ENCODE measurements at places on chromosomes 2 and 18. TPM values are rescaled to one million over a fixed set of nuclear protein-coding genes. Genes with fewer than 3 reads are reported as not detected.

Gene TTR
- not detected for total RNA-seq

Gene KCNG3
- not detected for total RNA-seq

Gene HOXD12
- total RNA-seq = not detected

DNA sequence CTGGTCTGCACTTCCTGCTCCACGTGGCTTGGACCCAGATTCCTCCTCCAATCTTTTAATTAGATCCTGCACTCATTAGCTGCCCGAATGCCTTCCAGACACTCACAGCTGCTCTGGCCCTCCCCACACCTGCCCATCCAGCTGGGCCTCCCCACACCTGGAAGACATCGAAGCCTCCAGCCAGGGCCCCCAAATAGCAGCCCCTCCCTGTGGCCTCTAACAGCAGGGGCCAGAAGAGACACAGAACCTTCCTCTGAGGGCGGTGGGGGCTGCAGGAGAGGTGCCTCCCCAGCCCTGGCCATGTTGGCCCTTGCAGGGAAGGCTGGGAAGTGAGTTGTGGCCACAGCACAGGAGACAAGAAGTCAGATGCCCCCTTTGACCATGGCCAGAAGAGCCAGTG, 252.8 kb downstream of the DYSF start:
- H3K27me3 ChIP-seq = peaks cover under 1% of the 10 kb centered on the region
- no peaks in the 10 kb centered on the region for H3K36me3 ChIP-seq
- no peak for DNase-seq
- no peak overlapping the region for H3K4me3 ChIP-seq
- H3K27ac ChIP-seq = no peak overlapping the region

DNA sequence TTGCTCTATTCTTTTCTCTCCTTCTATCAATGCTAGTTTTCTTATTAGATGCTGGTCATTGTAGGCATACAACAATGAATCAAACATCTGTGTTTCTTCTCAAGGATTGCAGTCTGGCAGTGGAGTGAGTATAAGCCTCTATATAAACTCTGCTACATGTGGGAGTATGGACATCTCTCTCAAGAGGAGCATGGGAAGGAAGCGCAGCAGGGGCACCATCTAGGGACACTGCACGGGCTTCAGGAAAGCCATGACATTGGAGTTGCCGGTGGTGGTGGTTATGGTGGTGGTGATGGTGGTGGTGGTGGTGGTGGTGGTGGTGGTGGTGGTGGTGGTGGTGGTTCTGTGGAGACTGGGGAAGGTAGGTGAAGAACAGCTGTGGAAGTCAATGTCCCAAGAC, 462.6 kb downstream of the RNF144A start:
- H3K36me3 ChIP-seq = no peaks in the 10 kb centered on the region
- DNase-seq = no peak

DNA sequence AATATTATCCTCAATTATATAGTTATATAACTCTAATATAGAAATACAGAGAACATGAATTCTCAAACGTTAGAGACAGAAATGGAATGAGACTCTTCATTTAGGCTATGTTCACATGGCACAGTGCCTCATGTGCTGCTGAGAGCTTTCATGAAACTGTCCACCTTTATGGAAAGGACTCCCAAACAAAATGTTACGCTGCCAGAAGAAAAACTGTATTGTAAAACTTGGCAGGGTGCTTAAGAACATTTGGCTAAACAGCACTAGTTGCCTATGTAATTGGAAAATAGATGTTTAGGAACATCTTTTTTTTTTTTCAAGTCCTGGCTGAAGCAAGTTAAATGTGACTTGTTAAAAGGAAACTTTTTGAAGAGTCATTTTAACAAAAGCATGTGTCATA, 396.0 kb downstream of the ERBB4 start:
- no peaks in the 10 kb centered on the region for H3K36me3 ChIP-seq
- no peak overlapping the region for H3K4me3 ChIP-seq
- H3K4me1 ChIP-seq = no peaks in the 10 kb centered on the region
- DNase-seq = no peak
- no peaks in the 10 kb centered on the region for H3K27me3 ChIP-seq
- H3K27ac ChIP-seq = no peak overlapping the region

- no peak overlapping the region for H3K4me3 ChIP-seq
- DNase-seq = no peak
- no peaks in the 10 kb centered on the region for H3K27me3 ChIP-seq
- peaks cover 12% of the 10 kb centered on the region for H3K36me3 ChIP-seq
Observed at GRCh38 chr2:42624047-42624446, 55.6 kb downstream of the MTA3 start.

DNA sequence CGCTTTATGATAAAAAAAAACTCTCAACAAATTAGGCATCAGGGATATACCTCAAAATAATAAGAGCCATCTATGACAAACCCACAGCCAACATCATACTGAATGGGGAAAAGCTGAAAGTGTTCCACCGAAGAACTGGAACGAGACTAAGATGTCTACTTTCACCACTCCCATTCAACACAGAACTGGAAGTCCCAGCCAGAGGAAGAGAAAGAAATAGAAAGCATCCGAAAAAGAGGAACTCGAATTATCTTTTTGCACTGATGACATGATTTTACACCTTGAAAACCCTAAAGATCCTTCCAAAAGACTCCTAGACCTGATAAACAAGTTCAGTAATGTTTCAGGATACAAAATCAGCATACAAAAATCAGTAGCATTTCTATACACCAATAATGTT, 121.6 kb downstream of the ZRANB3 start:
- H3K36me3 ChIP-seq = peaks cover 14% of the 10 kb centered on the region
- no peak for DNase-seq
- H3K4me3 ChIP-seq = no peak overlapping the region

GRCh38 chr2:55054106-55054875, 4.0 kb upstream of the RTN4 start:
- H3K36me3 ChIP-seq = peaks cover 11% of the 10 kb centered on the region
- no peak overlapping the region for H3K4me3 ChIP-seq
- peaks cover 48% of the 10 kb centered on the region for H3K4me1 ChIP-seq
- H3K27ac ChIP-seq = peak overlapping the region; percentile 71
- DNase-seq = no peak
- no peaks in the 10 kb centered on the region for H3K27me3 ChIP-seq

GRCh38 chr18:78242254-78242643, 737.4 kb upstream of the SALL3 start:
- DNase-seq = no peak
- H3K4me1 ChIP-seq = no peaks in the 10 kb centered on the region
- H3K27ac ChIP-seq = no peak overlapping the region
- no peaks in the 10 kb centered on the region for H3K36me3 ChIP-seq

GRCh38 chr2:189698020-189698887, 23.8 kb downstream of the ANKAR start:
- no peak for DNase-seq
- H3K36me3 ChIP-seq = peaks cover 5% of the 10 kb centered on the region
- H3K4me1 ChIP-seq = peaks cover 2% of the 10 kb centered on the region
- no peak overlapping the region for H3K27ac ChIP-seq

DNA sequence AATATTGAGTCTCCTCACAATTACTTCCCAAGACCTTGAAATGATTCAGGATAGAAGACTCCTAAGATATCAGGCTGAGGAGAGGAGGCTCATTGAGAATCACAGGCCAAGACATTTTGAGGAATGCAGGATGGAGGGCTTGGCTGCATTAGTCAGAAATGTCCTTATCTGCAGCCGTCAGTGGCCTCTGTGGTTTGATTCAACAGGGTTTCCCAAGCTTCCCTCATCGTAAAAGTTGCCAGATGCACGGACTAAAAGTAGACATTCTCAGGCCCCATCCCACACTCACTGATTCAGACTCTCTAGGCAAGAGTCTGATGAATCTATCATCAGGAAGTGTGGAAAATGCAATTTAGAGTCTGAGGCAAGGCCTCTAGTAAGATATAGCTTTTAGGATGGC, 34.0 kb upstream of the TMEM178A start:
- H3K36me3 ChIP-seq = no peaks in the 10 kb centered on the region
- no peaks in the 10 kb centered on the region for H3K27me3 ChIP-seq
- H3K4me3 ChIP-seq = no peak overlapping the region
- H3K4me1 ChIP-seq = no peaks in the 10 kb centered on the region

GRCh38 chr2:10303694-10304378, 1.1 kb downstream of the HPCAL1 start:
- peaks cover 2% of the 10 kb centered on the region for H3K36me3 ChIP-seq
- no peaks in the 10 kb centered on the region for H3K27me3 ChIP-seq
- peaks cover 51% of the 10 kb centered on the region for H3K4me1 ChIP-seq
- peak overlapping the region; percentile 65 for H3K27ac ChIP-seq
- peak; percentile 47 for DNase-seq
- peak overlapping the region; percentile 96 for H3K4me3 ChIP-seq

DNA sequence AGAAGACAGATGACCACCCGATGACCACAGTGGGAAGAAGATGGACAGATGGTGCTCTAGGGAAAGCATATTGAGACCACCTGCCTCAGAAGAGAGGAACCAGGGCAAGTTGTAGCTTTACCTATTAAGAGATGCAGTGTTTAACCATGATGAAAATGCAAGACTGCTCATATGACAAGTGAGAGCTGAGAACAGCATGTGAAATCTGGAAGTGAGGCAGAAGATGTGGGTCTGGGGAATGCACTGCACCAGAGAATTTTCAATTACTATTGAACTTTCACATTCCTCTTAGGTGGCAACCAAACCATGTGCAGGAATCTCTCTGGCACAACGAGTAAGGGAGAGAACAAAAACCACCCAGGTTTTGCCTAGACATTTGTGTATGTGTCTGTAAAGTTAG, 184.8 kb upstream of the CRIM1 start:
- DNase-seq = no peak
- no peaks in the 10 kb centered on the region for H3K4me1 ChIP-seq
- H3K4me3 ChIP-seq = no peak overlapping the region
- peaks cover 2% of the 10 kb centered on the region for H3K27me3 ChIP-seq
- H3K36me3 ChIP-seq = no peaks in the 10 kb centered on the region

DNA sequence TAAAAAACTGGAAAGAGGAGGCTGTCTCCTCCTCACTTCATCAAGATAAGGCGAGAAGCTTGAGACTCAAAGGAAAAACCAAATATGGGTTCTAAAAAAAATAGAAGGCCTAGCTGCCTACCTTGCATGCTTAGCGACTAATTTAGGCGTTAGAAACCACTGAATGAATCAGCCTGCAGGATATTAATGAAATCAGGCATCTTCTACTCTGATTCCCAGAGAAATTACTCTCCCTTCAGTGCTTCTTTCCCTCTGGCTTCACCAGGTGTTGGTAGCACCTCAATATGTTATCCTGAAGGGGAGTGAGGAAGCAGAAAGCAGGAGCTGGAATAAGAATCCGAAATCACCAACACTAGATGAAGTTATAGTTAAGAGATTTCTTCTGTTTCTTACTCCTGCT, 749.8 kb upstream of the NRXN1 start:
- no peak overlapping the region for H3K27ac ChIP-seq
- H3K27me3 ChIP-seq = no peaks in the 10 kb centered on the region
- H3K36me3 ChIP-seq = no peaks in the 10 kb centered on the region
- no peak overlapping the region for H3K4me3 ChIP-seq
- no peaks in the 10 kb centered on the region for H3K4me1 ChIP-seq

DNA sequence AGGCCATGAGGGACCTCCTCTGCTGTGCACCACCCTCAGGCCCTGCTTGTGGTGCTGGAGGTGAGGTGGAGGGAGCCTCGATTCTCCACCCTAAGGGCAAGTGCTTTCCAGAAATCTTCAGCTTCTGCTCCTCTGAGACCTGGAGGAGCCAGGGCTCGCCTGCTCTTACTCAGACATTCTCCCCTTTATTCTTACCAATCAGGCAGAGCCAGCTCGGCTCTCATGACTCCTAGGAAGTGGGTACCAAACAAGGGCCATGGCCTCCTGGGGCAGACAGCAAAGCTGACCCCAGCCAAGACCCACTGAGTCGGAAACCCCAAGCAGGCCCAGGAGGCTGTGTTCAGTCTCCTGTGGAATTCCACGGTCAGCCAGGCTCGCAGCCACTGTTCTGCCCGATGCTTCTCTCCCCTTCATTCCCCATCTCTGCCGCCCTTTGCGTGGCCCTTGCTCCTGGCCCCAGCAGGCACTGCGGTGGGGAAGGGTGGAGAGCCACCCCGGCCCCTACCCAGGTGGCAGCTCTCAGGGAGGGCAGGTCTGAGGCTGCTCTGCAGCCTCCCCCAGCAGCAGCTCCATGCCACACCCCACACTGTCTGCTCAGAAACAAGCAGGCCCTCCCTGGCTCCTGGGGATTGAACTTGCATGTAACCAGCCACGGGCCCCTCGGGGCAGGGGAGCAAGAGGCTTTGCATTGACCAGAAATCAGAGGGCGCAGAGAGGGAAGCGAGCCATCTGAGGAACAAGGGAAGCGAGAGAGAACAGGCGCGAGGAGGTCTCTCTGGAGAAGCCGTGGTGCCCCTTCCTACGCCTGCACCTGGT, 24.0 kb downstream of the HS1BP3 start:
- no peak overlapping the region for H3K4me3 ChIP-seq
- no peaks in the 10 kb centered on the region for H3K27me3 ChIP-seq
- no peaks in the 10 kb centered on the region for H3K4me1 ChIP-seq
- no peak overlapping the region for H3K27ac ChIP-seq
